ENCODE measurements at places on chromosomes 7 and 10.

DNA sequence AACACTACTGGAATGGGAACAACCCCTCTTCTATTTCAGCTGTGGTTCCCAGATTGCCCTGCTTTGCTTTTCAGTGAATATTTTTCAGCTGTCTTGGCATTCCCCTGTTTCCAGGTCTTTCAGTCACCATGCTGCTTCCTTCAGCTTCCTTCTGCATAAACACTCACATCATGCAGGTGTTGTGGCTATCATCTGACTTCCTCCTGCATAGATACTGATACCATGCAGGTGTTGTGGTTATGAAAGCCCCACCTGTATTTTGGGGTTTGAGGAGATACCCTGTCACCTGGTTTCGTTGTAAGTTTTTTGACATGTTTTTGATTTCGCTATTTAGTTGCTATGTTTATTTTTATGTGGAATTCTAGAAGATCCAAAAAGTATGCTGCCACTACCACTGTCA lies 71.5 kb downstream of the SLC35B4 start:
- DNase-seq, result no peak

- no peak for DNase-seq
Measured at GRCh38 chr7:98162758-98163157, 48.5 kb upstream of the BHLHA15 start.

GRCh38 chr7:8714791-8715190 lies 281.4 kb downstream of the NXPH1 start:
- no peak for DNase-seq

GRCh38 chr7:155998328-155998691 lies 186.0 kb upstream of the SHH start:
- DNase-seq, result no peak

DNA sequence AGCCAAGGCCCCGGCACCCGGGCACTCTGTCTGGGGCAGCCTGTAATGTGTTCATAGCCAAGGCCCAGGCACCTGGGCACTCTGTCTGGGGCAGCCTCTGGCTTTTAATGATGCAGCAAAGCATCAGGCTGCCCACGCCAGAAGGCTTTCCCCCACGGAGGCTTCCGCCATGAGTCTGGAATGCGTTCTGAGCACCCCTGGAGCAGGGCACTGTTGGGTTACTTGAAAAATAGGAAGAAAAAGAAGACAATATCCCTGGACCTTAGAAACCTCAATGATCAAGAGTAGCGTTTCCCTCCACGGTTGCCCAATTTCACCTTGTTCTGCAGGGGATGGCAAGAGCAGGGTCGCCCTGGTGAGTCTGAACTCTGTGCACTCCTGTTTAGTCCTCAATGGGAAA lies 565.0 kb downstream of the PTPRN2 start:
- DNase-seq, result no peak

DNA sequence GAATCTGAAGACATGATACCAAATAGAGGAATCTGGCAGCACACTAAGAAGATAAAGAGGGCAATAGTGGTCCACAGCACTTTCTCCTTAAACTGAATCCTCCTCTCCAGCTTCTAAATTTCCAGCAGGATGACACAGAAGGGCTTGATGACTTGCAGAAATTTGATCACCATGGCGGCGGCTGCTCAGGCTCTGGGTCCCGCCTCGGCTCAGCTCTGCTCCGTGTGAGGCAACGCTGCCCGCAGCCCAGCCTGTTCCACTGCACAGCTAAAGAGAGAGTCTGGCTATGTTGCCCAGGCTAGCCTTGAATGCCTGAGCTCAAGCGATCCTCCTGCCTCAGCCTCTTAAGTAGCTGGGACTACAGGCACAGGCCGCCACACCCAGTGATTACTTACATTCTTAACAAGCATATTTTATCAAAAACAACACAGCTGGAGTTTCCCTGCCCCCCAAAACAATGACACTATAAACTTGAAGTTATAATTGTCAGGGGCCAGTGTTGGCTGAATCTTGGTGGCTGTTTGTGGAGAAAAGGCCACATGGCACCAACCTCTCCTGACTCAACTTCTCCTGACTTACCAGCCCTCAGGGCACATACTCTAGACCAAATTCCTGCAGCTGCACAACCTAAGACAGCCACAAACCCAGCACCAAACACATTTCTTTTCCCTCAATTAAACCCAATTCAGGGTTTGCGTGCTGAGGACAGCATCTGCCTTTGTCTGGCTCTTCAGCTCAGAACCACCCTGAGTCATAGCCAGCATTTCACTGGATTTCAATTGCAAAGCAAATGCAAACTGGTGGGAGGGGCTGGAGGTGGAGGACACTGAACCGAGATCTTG lies 11.6 kb upstream of the TNPO3 start:
- no peak for DNase-seq

GRCh38 chr10:107971411-107971810 lies 806.9 kb upstream of the SORCS1 start:
- no peak for DNase-seq

DNA sequence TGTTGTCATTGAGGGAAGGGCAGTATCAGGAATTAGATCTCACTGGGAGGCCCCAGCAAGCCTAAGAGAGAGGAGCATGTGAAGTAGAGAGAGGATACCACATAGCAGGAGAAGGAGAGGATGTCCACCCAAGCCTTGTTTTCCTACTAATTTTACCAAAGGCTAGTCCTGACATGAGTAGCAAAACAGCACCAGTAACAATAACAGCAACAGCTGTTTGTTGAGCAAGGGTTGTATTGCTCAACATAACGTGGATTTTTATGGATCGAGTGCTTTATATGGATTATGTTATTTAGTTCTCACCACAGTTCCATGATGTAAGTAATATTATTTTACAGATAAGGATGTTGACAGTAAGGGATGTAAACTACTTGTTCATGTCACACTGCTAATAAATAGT lies 135.2 kb upstream of the DLX6 start:
- DNase-seq, result no peak

GRCh38 chr10:73650537-73651331 lies 5.1 kb downstream of the SYNPO2L start:
- no peak for DNase-seq

DNA sequence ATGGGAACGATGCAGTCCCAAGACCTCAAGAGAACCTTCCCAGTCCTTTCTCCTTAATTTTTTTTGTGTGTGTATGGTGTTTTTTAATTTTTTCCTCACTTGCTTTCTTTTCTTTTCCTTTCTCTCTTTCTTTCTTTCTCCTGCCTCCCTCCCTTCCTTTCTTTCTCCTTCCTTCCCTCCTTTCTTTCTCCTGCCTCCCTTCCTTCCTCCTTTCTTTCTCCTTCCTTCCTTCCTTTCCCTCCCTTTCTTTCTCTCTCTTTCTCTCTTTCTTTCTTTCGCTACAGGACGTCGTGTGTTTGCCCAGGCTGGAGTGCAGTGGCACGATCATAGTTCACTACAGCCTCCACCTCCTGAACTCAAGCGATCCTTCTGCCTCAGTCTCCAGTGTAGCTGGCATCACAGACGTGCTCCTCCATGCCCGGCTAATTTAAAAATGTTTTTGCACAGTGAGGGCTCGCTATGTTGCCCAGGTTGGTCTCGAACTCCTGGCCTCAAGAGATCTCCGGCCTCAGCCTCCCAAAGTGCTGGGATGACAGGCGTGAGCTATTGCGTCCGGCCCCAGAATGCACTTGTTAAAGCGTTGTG lies 709 bp upstream of the NIPSNAP2 start:
- DNase-seq, result no peak

- DNase-seq, result no peak
Measured at GRCh38 chr10:5165738-5166137, 19.2 kb downstream of the AKR1C8 start.

GRCh38 chr10:36002445-36002844 lies 360.3 kb upstream of the FZD8 start:
- DNase-seq, result no peak

- no peak for DNase-seq
Measured at GRCh38 chr7:80699045-80699638, 60.7 kb downstream of the CD36 start.

DNA sequence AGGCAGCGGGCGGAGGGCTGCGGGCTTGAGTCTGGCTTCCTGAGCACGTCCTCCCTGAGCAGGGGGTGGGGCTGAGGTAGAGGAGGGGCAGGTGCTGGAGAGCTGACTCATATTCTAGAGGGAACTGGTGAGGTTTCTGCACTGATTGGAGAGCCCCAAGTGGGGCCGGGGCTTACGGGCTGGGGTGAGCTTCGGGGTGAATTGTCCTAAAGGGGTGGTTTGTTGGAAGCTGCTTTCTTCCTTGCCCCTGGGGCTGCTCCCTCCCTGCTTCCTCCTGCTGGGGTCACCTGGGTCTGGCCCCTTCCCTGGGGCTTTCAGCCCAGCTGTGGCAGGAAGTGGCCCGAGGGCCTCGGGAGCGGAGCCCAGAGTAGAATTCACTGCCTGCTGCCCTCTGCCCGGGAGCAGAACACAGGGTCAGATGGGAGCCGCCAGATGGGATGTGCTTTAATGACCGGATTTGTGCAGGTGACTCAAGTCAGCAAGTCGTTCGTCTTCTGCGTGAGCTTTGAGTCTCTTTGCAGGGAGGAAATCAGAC lies 48.6 kb downstream of the FAM20C start:
- DNase-seq, result no peak

GRCh38 chr7:151276666-151277590 lies 28.4 kb upstream of the SMARCD3 start:
- peak; percentile 52 for DNase-seq

DNA sequence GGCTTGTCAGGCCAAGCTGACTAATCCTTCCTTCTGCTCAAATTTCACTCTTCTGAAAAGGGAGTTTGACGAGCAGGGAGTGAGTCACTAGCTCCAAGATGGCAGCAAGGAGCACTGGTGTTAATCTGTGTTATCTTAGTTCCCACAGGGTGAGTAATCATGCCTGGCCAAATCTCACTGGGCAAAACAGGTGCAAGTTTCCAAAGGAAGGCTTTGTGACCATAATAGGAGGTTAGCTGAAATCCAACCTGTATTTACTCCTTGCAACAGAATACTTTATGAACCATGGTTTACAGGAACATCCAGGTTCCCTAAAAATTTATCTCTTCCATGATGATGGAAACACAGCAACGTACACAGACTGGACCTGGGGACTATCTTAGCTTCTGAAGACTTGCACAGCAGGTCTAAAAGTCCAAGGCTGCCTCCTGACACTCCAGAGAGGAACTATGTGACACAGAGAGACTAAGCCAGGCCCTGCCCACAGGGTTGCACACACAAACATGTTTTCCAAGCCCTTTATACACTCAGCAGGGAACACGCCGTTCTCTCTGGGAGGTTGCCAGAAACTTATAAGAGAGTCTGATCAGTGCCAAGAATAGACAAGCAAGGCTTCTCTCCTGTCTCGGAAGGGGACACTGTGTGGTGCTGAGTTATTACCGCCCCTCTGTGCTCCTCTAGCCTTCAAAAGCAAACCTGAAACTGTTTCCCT lies 46.3 kb downstream of the PDK4 start:
- DNase-seq, result no peak

GRCh38 chr7:81583090-81583489 lies 186.8 kb downstream of the HGF start:
- DNase-seq, result no peak

GRCh38 chr10:104862-105565 lies 30.2 kb upstream of the ZMYND11 start:
- DNase-seq, result no peak

All from neural crest cell (in vitro differentiated cells).